ENCODE measurements at places on chromosomes 2 and 18. TPM values are rescaled to one million over a fixed set of nuclear protein-coding genes. Genes with fewer than 3 reads are reported as not detected.

TANC1 gene
- polyA plus RNA-seq: not detected

FOXD4L1 gene
- polyA plus RNA-seq: not detected

SP140L gene
- 82.4 TPM for polyA plus RNA-seq

GALR1 gene
- polyA plus RNA-seq: not detected

RBM44 gene
- polyA plus RNA-seq: not detected

MSH6 gene
- 14.4 TPM for polyA plus RNA-seq

PLEKHH2 gene
- polyA plus RNA-seq: not detected

IER3IP1 gene
- 21.6 TPM for polyA plus RNA-seq

RPIA gene
- 66.2 TPM for polyA plus RNA-seq

GNLY gene
- 6.3 TPM for polyA plus RNA-seq

DPYSL5 gene
- polyA plus RNA-seq: not detected

STRN gene
- polyA plus RNA-seq: 14.7 TPM

ADAM17 gene
- 9.1 TPM for polyA plus RNA-seq
